ENCODE measurements at places on chromosomes 3 and 15.

- no peak for DNase-seq
Observed at GRCh38 chr3:27717200-27717852, 4.8 kb downstream of the EOMES start.

DNA sequence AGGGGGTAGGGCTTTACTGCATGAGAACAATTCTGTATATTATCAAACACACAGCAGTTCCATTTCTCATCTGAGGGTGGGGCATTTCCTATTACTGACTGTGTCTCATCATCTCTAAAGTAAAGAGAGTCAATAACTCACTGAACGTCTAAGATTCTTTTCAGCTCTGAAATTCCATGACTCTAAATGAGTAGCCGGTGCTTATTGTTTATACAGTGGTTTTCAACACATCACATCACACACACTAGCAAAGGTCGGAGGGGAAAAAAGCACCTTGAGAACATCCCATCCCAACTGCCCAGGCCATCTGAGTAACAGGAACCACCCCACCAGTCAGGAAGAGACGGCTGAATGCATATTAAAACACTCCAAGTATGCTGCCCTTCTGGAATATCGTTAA lies 196.0 kb downstream of the SUCLG2 start:
- no peak for DNase-seq

- DNase-seq, result no peak
Observed at GRCh38 chr15:66875588-66876420, 173.8 kb downstream of the SMAD6 start.

- DNase-seq, result no peak
Observed at GRCh38 chr3:133096900-133097613, 58.9 kb downstream of the TMEM108 start.

- DNase-seq, result no peak
Observed at GRCh38 chr15:101517504-101517903, 28.0 kb upstream of the PCSK6 start.

DNA sequence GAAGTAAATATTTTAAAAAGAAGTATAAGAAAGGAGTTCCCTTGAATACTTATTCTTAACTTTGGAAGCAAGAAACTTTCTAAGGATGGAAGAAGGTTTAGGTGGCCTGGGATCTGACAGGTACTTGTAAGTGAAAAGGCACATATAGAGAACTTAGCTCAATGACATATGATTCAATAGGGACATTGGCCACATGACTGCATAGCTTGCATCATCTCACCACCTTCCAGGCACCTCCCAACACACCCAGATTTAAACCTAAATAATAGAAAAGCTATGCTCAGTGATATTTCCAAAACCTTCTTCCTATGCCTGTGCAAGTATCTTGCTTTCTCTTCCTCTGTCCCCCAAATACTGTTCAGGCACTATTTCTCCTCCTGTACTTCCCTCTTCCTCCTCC lies 4.7 kb upstream of the P2RY1 start:
- no peak for DNase-seq

DNA sequence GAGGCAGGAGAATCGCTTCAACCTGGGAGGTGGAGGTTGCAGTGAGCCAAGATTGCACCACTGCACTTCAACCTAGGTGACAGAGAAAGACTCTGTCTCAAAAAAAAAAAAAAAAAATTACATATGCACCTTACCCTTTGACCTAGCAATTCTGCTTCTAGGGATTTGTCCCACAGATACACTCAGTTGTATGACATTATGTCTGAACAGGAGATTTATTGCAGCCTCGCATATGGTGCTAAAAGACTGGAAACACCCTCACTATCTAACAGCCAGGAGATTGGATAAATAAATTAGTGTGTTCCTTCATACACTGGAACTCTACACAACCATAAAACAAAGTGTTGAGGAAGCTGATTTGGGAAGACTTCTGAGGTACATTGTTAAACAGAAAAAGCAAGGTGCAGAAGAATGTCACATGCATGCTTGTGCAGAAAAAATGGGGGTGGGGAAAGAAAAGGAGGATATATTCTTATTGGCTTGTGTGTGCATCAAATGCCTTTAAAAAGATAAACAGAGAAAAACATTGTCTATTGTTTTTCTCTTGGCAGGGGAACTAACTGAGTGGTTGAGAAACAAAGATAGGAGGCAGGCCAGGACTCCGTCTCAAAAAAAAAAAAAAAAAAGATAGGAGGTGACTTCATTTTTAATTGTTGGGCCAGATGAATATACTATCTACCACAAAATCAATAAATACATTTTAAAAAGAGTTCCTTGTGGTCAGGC lies 30.9 kb downstream of the PPCDC start:
- no peak for DNase-seq

DNA sequence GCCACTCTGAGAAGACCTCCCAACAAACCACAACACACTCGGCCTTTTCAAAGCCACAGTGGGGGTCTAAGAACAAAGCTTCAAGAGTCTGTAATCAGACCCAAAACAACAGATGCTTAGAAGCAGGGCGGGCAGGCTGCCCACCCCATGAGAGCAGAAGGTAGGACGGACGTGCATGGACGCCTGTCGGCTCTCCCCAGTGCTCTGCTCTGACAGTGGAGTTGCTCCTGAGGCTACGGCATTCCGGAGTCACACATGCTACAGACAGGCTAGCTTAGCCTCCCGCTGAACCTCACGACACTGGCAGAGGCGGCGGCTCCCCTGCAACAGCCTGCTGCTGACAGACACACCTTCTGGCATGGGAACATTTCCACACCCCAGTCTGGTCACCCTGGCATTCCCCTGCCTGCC lies 33.5 kb downstream of the SLCO2A1 start:
- no peak for DNase-seq

- DNase-seq, result peak; percentile 7
Observed at GRCh38 chr3:183265834-183266417, 12.9 kb downstream of the B3GNT5 start.

DNA sequence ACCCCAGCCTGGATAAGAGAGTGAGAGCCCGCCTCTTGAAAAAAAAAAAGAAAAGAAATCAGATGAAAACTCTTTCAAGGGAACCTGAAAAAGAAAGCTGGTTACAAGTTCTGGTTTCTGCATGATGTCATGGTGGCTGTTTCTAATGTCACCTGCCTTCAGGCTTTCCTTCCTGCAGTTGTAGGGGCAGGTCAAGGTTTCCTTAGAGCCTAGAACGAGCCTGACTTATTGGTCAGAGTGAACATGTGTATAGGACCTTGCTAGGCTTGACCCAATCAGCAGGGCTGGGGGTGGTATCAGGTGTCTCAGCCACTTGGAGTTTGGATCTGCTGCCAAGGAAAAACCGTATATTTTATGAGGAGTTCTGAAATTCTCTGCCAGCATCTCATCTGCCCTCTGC lies 3.8 kb downstream of the IVD start:
- no peak for DNase-seq

- no peak for DNase-seq
Observed at GRCh38 chr3:148075771-148076716, 621.7 kb upstream of the AGTR1 start.

DNA sequence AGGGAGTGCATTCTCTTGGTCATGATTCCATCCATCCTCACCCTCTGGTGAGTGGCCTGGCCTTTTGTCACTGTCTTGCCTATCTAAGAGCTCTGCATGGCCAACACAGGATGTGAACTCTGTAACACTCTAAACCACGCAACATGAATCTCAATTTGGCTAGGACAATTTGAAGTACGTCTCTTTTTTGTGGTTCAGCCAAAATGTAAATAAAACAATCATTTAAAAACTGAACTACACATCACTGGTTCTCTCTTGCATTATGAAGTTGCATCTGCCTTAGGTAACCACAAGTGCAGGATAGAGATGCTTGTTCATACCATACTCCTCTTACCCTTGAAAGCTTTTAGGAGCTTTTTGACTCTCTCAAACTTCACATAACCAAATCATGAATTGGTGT lies 27.3 kb downstream of the CCR3 start:
- DNase-seq, result no peak

GRCh38 chr3:149566292-149566975 lies 91.4 kb downstream of the WWTR1 start:
- DNase-seq, result no peak

DNA sequence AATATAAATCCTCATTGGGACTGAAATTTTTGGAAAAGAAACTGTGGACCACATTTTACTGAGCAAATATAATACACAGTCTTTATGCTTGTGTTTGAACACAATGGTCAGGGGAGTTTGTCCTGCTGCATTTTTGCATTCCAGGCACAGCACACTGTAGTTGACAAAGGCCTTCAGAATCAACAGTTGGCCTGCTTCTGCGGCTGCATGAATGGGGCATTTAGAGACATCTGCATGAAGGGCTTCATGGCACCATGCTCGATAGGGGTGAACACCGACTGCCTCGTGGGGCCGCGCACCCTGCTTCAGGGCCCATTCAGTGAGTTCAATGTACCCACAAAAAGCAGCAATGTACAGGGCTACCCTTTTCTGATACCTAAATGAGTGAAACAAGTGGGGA lies 15.4 kb upstream of the COMMD2 start:
- no peak for DNase-seq

DNA sequence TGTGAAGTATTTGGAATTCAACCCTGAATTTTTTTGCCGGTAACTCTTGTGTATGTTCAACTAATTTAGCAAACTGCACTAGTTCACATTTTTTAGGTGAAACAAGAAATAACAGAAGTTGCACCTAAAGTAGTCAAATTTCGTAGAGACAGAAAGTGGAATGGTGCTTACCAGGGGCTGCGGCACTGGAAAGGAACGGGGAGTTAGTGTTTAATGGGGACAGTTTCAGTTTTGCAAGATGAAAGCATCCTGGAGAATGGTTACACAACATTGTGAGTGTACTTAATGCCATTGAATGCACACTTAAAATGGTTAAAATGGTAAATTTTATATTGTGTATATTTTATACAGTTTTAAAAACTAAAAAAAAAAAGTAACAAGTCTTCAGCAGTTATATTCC lies 27.4 kb downstream of the PPARG start:
- no peak for DNase-seq

- DNase-seq, result no peak
Observed at GRCh38 chr3:14640157-14640562, 11.4 kb upstream of the CCDC174 start.

GRCh38 chr3:170458285-170458684 lies 39.6 kb downstream of the CLDN11 start:
- no peak for DNase-seq

GRCh38 chr3:140128217-140128616 lies 193.2 kb downstream of the CLSTN2 start:
- no peak for DNase-seq

GRCh38 chr15:32694222-32694983 lies 23.4 kb upstream of the GREM1 start:
- DNase-seq, result no peak

GRCh38 chr3:141484701-141485287 lies 2.0 kb upstream of the RASA2 start:
- no peak for DNase-seq

DNA sequence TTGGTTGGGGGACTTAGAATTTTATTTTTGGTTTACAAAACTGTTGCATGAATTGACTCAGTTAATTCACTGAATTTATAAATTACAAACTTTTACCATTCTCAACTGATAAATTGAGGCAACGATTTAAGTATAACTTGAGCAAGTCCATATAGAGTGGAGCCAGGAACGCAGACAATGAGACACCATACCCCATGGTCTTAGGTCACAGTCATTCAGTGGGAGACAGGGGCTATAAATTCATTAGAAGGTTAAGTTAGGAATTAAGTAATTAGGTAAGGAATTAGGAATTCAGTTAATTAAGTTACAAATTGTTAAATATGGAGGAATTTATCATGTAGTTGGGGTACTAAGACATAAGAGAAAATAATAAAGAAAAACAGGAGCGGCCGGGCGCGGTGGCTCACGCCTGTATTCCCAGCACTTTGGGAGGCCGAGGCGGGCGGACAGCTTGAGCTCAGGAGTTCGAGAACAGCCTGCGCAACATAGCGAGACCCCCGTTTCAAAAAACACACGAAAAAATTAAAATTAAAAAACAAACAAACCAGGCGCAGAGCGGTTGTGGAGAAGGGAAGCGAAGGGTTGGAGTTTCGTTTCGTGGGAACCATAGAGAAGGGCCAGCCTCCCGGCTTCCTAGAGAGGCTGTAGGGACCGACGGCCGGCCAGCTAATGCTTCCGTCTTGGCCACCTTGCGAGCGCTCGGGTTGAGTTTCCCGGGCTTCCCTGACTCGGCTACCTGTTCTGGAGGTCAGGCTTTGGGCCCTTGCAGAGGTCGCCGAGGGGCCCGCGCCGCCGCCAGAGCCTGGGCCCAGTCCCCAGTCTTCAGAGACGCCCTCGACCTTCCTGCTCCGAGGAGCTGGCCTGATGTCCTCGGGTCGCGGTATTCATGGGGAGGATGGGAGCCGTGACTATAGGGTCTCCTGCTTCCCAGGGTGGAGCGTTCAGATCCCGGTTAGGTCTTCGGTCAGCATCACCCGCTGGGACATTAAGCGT lies at the start of gene ZNF619:
ZNF619 (plus strand) TSS at position 645 of the 993 bp plus-strand sequence. CDS start 858 bp downstream, outside the sequence.
- DNase-seq, result peak; percentile 71

GRCh38 chr15:64842096-64842939 lies 603 bp downstream of the PLEKHO2 start:
- no peak for DNase-seq

DNA sequence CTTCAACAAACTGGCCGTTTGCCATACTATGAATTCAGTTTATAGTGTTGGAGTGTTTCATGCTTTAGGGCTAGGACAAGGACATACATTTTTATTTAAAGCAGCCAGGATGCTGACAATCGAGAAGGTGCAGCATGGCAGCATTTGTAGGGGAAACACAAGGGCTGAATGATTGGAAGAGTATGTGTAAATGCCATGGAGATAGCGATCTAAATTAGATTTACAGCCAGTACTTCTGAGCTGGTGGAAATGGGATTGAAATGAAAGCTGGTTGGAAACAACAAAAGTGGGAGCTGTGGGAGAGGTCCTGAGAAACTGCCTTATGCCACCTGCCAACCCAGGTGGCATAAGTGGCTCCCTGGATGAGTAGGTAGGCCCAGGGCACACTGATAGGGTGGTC lies 209.9 kb upstream of the MRPL3 start:
- no peak for DNase-seq

GRCh38 chr15:53360881-53361280 lies 398.6 kb downstream of the WDR72 start:
- no peak for DNase-seq

- no peak for DNase-seq
Observed at GRCh38 chr15:35505141-35505540, 40.8 kb downstream of the DPH6 start.

GRCh38 chr3:13093687-13094086 lies 20.5 kb upstream of the IQSEC1 start:
- no peak for DNase-seq

DNA sequence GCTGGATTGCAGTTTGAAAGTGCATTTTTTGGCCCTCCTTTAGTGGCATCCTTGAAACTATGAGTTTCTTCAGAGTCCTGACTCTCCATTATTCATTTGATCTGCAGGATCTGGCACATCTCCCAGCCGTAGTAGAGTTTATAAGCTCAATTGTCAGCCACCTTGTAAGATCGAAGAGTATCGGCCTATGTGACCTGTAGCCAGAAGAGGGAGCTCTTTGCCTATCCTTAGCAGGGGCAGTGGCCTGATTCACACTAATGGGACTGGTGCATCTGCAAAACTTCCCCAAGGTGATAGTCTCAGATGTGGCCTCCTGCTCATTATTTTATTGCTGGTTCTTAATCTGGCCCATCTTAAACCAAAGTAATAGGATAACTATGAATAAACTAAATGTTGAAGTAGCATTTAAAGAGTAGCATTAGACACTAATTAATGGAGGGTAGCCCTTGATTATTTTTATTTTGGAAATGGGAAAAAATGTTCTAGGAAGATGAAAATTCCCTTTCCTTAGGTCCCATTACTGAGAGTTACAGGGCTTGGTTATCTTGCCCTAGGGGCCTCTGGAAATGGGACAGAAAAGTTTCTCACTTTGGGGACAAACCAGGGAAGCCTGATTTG lies 21.2 kb downstream of the GCSAM start:
- peak; percentile 73 for DNase-seq

Measured in CD4-positive, alpha-beta T cell treated with Interleukin-6 for 4 hours (primary cell).